ENCODE measurements at places on chromosomes 5 and 9.

DNA sequence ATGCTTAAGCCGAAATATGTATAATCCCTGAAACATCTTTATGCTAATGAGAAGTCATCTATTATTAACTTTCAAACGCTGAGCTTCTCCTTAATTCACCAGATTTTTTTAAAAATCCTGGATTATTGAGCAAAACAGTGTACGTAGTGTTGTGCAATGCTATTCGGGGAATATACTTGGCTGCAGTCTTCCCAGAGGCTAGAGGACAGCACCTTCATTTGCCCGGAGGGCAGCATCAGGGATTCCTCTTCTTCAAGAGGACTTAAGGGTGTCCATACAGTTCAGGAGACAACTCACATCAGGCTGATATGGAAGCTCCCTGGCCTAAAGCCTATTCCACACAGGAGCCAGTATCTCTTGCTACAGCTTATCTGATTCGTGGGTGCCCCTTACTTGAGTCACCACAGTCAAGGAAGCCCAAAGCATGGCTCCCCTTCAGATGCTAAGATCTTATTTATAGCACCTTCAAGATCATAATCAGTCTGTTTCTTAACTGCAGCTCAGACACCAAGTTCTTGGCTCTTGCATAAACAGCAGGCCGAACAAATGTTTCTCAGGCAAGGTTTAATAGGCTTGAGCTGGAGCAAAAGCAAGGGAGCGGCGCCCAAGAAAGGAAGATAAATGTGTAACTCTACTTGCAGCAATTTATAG is 29.4 kb downstream of the NUTM2F start:
- DNase-seq = no peak

GRCh38 chr5:84255315-84255714 is 129.4 kb downstream of the EDIL3 start:
- no peak for DNase-seq

DNA sequence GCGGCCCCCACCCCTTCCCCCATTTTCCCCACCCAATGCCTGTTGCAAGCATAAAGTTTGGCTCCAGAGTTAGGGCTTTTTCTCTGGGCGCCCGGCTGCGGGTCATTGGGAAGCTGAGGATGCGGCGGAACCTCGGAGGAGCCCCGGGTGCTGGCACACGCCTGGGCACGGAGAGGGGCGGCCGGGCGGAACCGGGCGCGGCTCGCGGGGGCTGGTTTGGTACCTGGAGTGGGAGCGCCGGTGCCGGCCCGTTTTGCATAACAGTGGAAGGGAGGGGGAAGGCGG is 1.2 kb downstream of the PPARGC1B start:
- DNase-seq = no peak

- peak; percentile 8 for DNase-seq
Observed at GRCh38 chr5:73446631-73447529, 1.7 kb downstream of the FOXD1 start.

- no peak for DNase-seq
Observed at GRCh38 chr5:71932655-71933338, 174.5 kb upstream of the MAP1B start.

DNA sequence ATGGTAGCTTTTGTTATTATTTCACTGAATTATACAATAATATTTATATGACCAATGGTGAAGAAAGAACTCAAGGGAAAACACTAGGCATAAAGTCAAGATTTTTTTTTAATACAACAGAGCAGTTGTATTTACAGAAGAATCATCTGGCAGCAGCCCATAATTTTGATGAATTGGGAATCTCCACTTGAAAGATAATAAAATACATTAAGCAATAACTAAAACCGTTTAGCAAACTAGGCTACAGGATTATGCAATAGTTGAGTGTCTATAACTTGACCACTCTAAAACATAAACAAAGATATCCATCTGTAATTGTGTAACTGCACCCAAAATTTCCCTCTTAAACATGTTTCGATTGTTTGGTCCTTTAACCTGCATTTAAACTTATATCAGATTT is 80.8 kb downstream of the SNCAIP start:
- no peak for DNase-seq

DNA sequence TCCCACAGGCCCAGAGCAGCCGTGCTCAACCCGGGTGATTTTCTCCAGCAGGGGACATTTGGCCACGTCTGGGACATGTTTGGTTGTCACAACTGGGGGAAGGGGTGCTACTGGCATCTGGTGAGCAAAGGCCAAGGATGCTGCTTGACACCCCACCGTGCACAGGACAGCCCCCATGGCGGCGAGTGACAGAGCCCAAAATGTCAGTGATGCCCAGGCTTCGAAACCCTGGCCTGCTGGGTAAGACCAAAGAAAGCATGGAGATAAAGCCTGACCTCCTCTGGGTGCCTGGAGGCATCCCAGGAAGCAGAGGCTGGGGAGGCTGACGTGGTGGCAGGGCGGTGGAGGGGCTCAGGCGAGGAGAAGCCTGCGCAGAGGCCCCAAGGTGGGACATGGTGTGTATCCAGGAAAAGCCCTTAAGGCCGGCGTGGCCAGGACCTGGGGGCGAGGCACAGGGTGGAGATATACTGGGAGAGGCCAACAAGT is 66.4 kb downstream of the ZNF354C start:
- no peak for DNase-seq

- DNase-seq = no peak
Observed at GRCh38 chr5:82513738-82514137, 235.6 kb upstream of the RPS23 start.
